ENCODE measurements at places on chromosomes 1 and 21.

GRCh38 chr1:248844526-248844925 lies 6.5 kb downstream of the ZNF672 start:
- no peak for DNase-seq

- no peak for DNase-seq
Measured at GRCh38 chr1:184716158-184716557, 38.5 kb downstream of the EDEM3 start.

DNA sequence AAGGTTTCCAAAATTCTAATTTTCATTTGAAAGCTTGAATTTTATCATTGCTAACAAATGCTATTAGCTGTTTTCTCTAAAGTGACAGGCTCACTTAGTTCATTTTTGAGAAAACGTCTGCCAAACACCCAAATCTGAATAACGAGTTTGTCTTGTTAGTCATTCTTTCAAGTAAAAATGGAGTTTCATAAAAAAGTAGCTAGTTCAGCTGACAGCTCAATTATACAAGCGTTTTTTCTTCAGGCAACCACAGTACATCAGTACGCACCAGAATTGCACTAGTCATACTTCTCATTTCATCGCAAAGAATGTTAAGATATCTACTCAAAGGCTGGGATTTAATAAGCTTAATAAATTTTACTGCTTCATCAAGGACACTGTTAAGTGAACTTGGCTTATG lies 72.3 kb upstream of the SLFNL1 start:
- DNase-seq, result no peak

DNA sequence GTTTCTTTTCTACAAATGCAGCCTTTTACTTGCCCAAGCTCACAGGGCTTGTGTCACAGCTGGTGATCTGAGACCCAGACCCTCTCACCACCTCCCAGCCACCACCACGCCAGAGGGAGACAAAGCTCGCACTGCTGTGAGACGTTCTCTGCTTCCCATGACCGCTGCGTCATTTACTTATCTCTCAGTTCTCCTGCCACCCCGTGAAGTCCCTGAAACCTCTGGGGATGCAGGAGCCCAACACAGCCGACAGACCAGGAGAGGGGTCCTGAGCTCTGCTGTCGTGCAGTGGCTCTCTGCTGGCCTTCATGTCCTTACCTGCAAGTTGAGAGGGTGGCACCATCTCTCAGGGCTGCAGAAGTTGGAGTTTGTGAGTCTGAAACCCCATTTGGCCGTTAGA lies 77.7 kb downstream of the SLC16A1 start:
- DNase-seq, result no peak

DNA sequence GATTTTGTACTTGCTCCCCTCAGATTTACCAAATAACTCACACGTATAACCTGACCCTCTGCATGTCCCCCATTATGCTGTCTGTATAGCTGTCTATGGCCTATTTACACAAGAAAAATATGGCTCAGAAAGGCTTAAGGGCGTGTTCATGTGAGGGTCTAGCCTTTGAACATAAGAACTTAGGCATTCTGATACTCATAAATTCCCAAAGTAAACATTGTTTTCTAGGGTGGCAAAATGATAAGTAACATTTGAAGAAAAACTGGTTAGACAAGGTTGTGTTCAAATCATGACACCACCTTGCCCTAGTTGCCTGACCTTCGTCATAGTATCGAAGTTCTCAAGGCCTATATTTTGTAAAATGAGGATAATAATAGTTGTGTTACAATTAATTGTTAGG lies 394.6 kb downstream of the LRRIQ3 start:
- DNase-seq, result no peak

GRCh38 chr1:240413732-240414131 lies 198.2 kb downstream of the GREM2 start:
- DNase-seq, result no peak

- no peak for DNase-seq
Measured at GRCh38 chr21:42986125-42986783, 11.9 kb downstream of the PKNOX1 start.

DNA sequence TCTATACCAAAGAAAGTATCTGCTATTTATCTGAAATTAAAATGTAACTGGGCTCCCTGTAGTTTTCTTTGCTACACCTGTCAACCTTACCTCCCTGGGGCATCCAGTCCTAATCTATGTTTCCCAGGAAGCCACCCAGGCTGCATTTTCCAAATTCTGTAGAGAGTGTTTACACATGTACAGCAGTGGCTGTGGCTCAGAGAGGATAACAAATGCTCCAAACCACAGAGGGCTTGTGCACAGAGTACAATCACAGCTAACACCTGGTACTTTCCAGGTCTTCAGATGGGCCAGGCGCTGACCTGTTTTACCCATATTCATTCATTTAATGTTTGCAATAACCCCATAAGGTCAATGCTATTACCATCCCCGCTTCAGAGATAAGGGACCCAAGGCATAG lies 146.5 kb upstream of the TNR start:
- DNase-seq, result no peak

- no peak for DNase-seq
Measured at GRCh38 chr1:93288558-93288957, 57.1 kb upstream of the DR1 start.

DNA sequence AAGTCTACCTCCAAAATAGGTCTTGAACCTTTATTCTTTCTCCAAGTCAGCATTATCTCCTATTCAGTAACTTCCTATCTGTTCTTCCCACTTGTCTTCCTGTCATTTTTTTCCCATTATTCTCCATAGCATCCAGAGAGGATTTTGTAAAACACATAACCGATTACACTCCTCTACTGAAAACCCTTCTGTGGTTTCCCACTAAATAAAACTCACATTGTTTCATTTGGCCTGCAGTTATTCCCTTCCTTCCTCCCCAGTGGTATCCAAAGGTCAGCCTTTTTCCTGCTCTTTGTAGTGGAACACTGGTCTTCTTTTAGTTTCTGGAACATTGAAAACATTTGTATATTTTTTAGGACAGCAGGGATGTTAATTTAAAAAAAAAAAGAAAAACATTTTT lies 266.0 kb downstream of the GPR52 start:
- no peak for DNase-seq

- no peak for DNase-seq
Measured at GRCh38 chr1:15004396-15004795, 149.2 kb upstream of the TMEM51 start.
